ENCODE measurements at places on chromosomes 2 and 18.

DNA sequence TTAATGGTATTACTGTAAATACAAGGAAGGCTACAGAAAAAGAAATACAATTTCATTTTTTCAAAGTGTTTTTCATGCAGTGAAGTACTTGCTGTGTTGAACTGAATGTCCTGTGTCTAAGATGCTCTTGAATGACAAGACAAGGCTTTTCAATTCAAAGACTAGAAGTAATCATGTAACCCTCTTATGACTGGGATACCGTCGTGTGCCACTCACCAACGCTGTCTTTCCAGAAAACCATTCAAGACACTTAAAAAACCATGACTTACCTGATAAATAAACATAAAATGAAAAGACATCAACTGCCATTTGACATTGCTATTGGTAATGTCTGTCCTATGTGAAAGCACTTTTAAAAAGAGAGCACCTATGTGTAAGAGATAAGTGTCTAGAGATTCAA lies 183.1 kb upstream of the DPP10 start:
- DNase-seq, result no peak

GRCh38 chr2:185291035-185291647 lies 447.5 kb upstream of the FSIP2 start:
- no peak for DNase-seq

- DNase-seq, result no peak
These were observed 3.2 kb downstream of the UBE2E3 start for GRCh38 chr2:180983468-180984242.

- DNase-seq, result no peak
These were observed 87.6 kb downstream of the SEMA4F start for GRCh38 chr2:74741629-74742028.

DNA sequence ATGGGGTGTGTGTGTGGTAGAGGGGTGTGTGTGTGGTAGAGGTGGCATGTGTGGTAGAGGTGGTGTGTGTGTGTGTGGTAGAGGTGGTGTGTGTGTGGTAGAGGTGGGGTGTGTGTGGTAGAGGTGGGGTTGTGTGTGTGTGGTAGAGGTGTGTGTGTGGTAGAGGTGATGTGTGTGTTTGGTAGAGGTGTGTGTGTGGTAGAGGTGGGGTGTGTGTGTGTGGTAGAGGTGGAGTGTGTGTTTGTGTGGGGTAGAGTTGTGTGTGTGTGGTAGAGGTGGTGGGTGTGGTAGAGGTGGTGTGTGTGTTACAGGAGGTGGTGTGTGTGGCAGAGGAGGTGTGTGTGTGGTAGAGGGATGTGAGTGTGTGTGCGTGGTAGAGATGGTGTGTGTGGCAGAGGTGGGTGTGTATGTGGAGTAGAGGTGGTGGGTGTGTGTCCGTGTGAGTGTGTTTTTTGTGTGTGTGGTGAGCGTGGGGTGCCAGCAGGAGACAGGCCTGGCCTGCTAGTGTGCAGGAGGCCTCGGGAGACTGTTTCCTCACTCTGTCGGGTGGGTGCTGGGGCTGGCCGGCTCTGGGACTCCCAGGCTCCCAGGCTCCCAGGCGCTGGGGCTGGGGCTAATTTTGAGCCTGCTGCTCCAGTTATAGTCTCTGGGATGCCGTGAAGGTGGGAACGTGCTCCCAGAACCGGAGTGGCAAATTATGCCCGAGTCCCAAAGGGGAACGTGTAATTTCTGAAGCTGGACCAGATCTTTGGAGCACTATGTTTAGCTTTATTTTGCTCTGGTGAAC lies 165.2 kb downstream of the DYSF start:
- DNase-seq, result no peak

- DNase-seq, result no peak
These were observed 114.9 kb upstream of the OSR1 start for GRCh38 chr2:19473350-19473749.

GRCh38 chr2:85741833-85742455 lies 11.8 kb upstream of the ATOH8 start:
- no peak for DNase-seq
